ENCODE measurements at places on chromosomes 3 and 15. TPM values are rescaled to one million over a fixed set of nuclear protein-coding genes. Genes with fewer than 3 reads are reported as not detected.

GRCh38 chr3:157815739-157816138, 290.5 kb downstream of the SHOX2 start:
- H3K27me3 ChIP-seq = no peaks in the 10 kb centered on the region
- no peaks in the 10 kb centered on the region for H3K4me1 ChIP-seq
- H3K27ac ChIP-seq = no peak overlapping the region
- no peak overlapping the region for H3K4me3 ChIP-seq
- H3K36me3 ChIP-seq = no peaks in the 10 kb centered on the region

DNA sequence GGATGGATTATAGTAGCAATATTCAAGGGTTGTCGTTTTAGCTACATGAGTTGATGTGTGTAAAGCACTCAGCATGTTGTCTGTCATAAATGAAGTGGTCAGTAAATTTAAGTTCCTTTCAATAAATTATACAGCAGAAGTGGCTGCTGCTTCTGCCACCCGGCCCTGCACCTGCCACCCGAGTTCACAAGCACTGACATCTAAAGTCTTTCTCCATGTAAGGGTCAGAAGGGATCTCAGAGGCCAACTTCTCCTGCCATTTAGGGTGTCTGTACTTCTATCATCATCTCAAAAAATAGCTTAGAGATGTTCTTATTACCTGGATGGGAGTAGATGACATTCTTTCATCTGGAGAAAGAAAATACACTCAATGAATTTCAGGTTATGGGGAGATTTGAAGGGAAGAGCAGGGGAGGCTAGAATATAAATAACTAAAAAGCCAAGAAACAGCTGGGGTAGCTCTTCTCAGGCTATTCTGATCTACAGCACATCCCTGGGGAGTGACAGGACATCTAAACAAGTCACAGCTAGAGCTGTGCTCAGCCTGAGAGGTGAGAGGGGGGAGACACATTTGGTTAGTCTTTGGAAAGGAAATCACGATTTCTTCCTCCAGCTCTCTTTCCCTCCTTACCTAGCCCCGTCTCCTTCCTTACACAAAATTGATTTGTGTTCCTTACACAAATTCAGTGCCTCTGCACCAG, 8.0 kb downstream of the GCSAM start:
- H3K27ac ChIP-seq = no peak overlapping the region
- peaks cover 72% of the 10 kb centered on the region for H3K4me1 ChIP-seq
- H3K36me3 ChIP-seq = peaks cover 26% of the 10 kb centered on the region
- no peak overlapping the region for H3K4me3 ChIP-seq

GRCh38 chr15:40863660-40864270, 10.3 kb downstream of the RHOV start:
- no peak for DNase-seq
- H3K27me3 ChIP-seq = no peaks in the 10 kb centered on the region
- H3K27ac ChIP-seq = no peak overlapping the region
- no peaks in the 10 kb centered on the region for H3K36me3 ChIP-seq
- no peak overlapping the region for H3K4me3 ChIP-seq

GRCh38 chr3:44981751-44982150, 5.7 kb downstream of the EXOSC7 start:
- no peaks in the 10 kb centered on the region for H3K27me3 ChIP-seq
- no peak overlapping the region for H3K4me3 ChIP-seq
- H3K27ac ChIP-seq = no peak overlapping the region
- no peaks in the 10 kb centered on the region for H3K36me3 ChIP-seq

GRCh38 chr3:151625086-151625485, 108.6 kb upstream of the AADACL2 start:
- no peak overlapping the region for H3K27ac ChIP-seq
- H3K4me3 ChIP-seq = no peak overlapping the region
- no peaks in the 10 kb centered on the region for H3K4me1 ChIP-seq
- H3K27me3 ChIP-seq = no peaks in the 10 kb centered on the region

DNA sequence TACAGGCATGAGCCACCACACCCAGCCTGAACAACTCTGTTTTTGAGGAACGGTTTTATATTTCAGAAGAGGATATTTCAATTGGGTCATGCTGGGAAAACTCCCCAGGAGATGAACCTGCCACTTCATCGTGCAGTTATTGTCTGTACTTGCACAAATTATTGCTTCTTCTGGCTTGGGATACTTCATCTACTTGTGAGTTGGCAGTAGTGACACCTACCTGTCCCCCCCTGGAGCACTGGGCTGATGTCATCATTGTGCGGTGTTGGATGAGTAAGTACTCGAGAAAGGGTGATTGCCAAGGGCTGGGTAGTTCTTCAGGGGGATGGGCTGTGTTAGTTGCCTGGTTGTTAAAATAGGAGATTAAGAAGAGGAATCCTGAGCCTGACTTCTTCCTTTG, 85.1 kb upstream of the SAMMSON start:
- no peak overlapping the region for H3K4me3 ChIP-seq
- no peaks in the 10 kb centered on the region for H3K36me3 ChIP-seq
- DNase-seq = no peak
- no peaks in the 10 kb centered on the region for H3K27me3 ChIP-seq
- no peaks in the 10 kb centered on the region for H3K4me1 ChIP-seq

DNA sequence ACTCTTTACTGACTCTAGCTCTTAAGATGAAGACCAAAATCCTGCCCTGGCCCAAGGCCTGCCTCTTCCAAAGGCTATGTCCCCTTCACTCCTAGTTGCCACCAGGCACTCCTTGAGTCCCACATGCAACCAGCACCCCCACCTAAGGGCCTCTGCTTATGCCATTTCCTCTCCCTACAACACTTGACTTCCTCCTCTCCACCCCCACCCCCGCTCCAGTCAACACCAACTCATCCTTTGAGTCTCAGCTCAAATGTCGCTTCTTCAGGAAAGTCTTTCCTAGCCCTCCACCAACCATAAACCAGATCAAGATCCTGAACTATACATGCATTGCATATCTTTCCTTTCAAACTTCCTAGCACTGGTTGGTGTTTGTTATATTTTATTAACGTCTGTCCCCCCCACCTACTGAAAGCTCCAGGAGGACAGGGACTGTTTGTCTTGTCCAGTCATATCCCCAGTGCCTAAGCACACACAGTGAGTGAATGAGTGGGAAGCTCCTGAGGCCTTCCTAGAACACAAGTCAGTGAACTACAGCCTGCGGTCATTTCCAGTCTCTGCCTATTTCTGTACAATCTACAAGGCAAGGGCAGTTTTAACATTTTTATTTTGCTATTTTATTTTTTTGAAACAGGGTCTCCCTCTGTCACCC, 7.3 kb downstream of the TBC1D2B start:
- H3K4me3 ChIP-seq = peak overlapping the region; percentile 41
- H3K36me3 ChIP-seq = no peaks in the 10 kb centered on the region
- H3K27ac ChIP-seq = peak overlapping the region; percentile 72
- peak; percentile 28 for DNase-seq
- no peaks in the 10 kb centered on the region for H3K27me3 ChIP-seq
- peaks cover 96% of the 10 kb centered on the region for H3K4me1 ChIP-seq

DNA sequence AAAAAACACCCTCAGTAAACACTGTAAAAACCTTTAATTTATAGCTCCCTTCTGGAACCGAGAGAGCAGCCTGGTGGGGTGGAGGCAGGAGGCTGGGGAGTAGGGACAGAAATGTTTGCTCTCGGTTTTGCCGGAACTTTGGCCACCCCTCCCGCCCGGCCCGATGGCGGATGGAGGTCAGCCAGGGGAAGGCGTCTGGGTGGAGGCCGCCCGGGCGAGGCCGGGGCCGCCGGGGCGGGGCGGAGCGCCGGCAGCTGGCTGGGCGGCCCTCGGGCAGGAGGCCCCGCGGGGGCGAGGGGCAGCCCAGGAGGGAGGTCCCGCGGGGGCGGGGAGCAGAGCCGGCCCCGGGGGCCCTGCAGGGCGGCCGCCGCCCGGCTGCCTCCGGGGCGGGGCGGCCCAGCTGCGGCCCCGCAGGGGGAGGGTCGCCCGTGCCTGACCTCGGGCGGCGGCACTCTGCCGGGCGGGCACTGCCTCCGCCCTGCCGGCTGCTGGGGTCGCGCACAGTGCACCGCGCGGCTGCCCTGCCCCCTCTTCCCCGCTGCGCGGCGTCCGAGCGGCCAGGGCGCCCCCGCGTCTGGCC, 829 bp upstream of the SKIL start:
- H3K36me3 ChIP-seq = no peaks in the 10 kb centered on the region
- peak; percentile 46 for DNase-seq
- no peak overlapping the region for H3K27ac ChIP-seq
- H3K27me3 ChIP-seq = no peaks in the 10 kb centered on the region

DNA sequence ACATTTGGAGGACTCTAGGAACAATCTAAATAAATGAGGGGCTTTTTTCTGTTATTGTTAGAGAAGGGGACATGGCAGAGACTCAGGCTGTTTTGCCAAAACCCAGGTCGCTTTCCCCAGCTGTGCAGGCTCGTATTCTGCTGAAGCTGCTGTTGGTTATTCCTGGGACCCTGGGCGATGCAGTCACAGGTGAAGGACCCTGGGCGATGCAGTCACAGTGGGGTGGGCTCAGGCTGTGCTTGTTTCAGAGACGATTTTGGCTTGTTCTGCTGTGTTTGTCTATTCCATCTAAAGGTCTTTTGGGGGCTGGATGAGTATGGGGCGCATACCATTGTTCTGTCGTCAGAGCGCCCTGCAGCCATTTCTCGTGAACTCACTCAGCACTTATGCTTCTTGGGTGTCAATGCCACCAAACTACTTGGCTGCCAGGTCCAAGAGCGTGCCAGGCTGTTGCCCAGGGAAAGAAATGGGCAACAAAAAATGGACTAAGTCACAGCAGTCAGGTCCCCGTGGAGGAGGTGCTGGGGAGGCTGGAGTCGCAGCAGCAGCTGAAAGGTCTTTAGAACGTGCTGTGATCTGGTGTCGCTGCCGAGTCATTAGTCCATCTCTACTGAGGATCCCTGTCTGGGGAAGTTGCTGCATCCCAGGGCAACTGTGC, 151.4 kb downstream of the CHDH start:
- H3K36me3 ChIP-seq = no peaks in the 10 kb centered on the region
- H3K4me3 ChIP-seq = no peak overlapping the region
- no peak overlapping the region for H3K27ac ChIP-seq
- DNase-seq = no peak

DNA sequence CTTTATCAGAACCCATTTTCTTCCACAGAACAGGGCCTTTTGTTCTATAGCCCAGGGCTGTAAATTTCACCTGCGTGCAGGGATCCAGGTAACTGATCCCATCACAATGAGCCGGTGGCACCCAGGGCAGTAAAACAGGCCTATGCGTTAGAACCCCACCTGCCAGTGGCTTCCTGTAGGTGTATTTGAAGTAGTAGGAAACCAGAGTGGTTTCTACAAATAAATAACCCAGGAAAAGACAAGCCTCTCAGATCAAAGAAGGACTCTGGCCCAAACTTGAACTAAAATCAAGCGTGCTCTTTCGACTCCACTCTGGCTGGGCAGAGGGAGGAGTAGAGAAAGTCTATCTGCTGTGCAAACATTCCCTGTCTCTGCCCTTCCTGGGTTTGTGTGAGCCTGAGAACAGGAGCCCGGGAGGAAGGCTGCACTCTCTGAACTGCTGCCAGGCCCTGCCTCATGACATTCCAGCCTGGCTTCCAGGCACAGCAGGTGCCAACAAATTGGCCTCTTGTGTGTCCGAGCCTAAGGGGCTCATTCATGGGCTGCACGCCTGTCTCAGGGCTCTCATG, 77.7 kb downstream of the CEMIP start:
- no peaks in the 10 kb centered on the region for H3K36me3 ChIP-seq
- peaks cover 15% of the 10 kb centered on the region for H3K4me1 ChIP-seq
- no peak overlapping the region for H3K4me3 ChIP-seq
- H3K27me3 ChIP-seq = no peaks in the 10 kb centered on the region

GRCh38 chr15:62407216-62407615, 242.1 kb upstream of the C2CD4B start:
- no peak overlapping the region for H3K4me3 ChIP-seq
- no peak for DNase-seq
- H3K36me3 ChIP-seq = no peaks in the 10 kb centered on the region
- H3K4me1 ChIP-seq = no peaks in the 10 kb centered on the region

DNA sequence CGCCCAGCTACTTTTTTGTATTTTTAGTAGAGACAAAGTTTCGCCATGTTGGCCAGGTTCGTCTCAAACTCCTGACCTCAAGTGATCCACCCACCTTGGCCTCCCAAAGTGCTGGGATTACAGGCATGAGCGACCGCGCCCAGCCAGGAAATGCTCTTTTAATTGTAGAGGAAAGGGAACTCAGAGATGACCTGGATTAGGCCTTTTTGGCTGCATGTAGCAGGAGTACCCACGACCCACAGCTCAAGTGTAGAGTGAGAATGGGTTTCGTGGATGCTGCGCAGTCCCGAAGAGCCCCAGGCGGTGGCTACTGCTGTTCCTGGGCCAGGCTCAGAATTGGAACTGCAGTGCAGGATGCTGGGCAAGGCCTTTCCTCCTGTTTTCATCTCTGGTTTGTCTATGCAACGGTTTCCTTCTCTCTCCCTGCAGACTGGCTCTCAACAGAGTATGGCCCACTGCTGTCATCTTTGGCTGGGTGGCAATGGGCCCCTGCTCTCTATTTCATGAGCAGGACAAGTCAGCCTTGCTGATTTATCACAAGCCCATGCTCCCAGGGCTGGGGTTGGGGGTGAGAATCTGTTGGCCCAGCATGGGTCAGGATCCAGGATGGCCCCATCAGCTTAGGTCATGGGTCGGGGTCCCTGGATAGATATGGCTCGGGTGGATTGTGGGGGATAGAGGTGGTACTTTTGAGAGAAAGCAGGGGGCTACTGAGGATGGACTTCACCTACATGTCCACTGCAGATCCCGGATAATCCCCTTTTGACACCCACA, 51.2 kb downstream of the GASK1A start:
- H3K36me3 ChIP-seq = no peaks in the 10 kb centered on the region
- H3K4me3 ChIP-seq = no peak overlapping the region
- H3K27ac ChIP-seq = no peak overlapping the region
- DNase-seq = no peak
- H3K4me1 ChIP-seq = peaks cover 10% of the 10 kb centered on the region

Gene FBXL22
- 1.9 TPM for total RNA-seq

Gene THPO
- not detected for total RNA-seq

Gene SLC22A14
- not detected for total RNA-seq

Data from CD4-positive, alpha-beta memory T cell (primary cell).